ENCODE measurements at places on chromosomes 13 and 19. TPM values are rescaled to one million over a fixed set of nuclear protein-coding genes. Genes with fewer than 3 reads are reported as not detected.

The CPB2 gene
- total RNA-seq = not detected

The FREM2 gene
- total RNA-seq = not detected

The PLIN4 gene
- total RNA-seq = 0.17 TPM

The VSTM1 gene
- not detected for total RNA-seq

The CSNK1A1L gene
- not detected for total RNA-seq

DNA sequence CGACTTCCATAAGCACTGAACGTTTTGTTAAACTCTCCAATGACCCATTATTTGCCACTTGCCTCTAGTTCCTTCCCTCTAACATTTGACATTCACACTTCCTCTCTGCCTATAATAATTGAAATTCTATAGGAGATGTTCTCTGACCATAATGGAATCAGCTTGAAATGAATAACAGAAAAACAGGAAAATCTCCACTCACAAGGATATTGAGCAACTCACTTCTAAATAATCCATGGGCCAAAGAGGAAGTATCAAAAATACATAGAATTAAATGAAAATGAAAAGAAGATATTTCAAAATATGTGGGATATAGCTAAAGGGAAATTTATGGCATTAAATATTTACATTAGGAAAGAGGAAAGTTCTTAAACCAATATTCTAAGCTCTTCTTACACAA is 3.4 kb upstream of the FCGBP start:
- no peak for DNase-seq

DNA sequence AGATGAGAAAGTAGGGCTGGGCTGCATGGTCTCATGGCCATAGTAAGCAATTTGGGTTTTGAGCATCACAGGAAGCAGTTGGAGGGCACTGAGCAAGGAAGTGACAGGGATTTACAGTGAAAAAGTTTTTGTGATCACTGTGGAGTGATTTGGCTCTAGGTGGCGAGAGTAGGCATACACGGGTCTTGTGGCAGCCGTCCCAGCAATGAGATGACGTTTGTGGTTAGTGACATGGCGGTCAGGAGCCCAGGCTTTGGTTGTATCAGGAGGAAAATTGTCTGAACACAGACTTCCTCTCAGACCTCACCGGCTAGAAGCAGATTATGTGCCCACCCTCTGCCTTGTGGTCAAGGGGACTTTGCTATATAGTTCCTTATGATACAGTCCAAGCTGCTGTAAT is 3.3 kb downstream of the ZNF444 start:
- DNase-seq = no peak

- DNase-seq = no peak
Measured at GRCh38 chr13:49214917-49215376, 5.2 kb upstream of the MLNR start.

DNA sequence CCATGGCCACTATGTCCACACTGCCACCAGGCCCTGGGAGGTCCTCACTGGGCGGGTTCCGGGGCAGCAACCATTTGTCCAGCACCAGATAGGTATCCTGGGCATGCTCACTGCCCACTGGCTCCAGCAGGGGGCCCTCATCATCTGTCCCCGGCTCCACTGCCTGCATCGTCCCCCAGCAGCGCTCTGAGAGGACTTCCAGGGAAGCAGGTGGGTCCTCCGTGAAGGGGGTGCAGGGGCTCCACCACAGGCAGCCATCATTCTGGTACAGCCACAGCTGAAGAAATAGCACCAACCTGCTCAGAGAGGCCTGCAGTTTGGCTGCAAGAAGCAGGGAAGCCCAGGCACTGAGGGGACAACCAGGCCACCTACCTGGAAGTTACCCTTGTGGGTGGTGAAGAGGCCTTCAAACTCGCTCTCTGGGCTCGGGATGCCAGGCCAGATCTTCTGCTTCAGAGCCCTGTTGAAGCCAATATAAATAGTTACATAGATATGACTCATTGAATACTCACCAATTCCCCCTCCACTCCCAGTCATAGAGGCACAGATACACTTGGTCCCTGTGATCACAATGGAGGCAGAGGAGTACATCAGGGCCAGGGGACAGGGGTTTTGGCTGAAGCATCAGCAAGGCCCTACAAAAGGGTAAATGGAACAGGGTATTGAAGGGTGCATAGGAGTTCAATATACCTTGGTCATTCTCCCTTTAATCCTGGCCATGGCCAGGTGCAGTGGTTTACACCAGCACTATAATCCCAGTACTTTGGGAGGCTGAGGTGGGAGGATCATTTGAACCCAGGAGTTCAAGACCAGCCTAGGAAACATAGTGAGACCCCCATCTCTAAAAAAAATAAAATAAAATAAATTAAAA is 4.1 kb downstream of the SWSAP1 start:
- DNase-seq = peak; percentile 83

GRCh38 chr19:38649305-38650171 is 2.1 kb downstream of the ACTN4 start:
- peak; percentile 84 for DNase-seq

DNA sequence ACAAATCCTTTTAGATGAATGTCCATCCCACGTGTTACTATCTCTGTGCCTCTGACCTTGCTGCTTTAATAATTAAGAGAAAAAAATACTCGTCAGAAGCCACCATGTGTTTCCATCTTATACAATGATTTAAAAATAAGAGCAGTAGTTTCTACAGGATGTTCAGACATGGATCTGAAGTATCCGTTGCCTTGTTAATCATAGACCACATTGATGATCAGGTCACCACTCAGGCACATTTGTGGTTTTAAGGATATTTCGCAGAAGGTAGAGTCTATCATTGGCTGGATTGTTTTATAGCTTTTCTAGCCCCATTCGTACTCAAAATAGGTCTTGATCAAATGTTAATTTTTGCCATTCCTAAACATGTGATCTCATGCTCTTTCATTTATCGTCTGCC is 710.0 kb upstream of the ARGLU1 start:
- DNase-seq = no peak

DNA sequence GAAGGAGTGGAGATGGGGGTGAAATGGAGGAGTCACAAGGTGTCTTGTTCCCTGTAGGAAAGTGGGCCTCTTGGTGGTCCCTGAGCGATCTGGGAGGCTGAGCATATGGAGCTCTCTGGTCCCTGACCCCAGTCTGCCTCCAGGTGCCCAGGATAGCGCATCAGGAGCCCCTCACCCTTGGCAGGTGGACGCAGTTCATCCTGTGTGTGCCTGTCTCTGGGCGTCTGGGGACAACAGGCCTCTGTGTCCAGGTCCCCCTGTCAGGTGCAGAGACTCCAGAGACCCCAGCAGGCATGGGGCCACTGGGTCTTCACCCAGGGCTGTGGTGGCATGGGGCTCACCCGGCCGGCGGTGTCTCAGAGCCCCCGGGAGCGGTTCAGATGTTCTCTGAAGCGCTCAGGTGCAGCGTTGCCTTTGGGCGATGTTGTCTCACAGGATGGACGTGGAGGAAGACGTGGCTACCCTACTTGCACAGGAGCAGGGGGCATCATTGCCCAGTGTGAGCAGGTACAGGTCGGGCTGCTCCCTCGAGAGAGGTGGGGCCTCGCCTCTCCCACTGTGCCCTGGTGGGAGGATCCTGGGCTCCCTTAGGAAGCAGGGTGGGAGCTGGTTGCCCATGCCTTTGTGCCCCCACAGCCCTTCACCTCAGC is 58.1 kb upstream of the TPM4 start:
- no peak for DNase-seq
